ENCODE measurements at places on chromosomes 11 and 22. TPM values are rescaled to one million over a fixed set of nuclear protein-coding genes. Genes with fewer than 3 reads are reported as not detected.

DNA sequence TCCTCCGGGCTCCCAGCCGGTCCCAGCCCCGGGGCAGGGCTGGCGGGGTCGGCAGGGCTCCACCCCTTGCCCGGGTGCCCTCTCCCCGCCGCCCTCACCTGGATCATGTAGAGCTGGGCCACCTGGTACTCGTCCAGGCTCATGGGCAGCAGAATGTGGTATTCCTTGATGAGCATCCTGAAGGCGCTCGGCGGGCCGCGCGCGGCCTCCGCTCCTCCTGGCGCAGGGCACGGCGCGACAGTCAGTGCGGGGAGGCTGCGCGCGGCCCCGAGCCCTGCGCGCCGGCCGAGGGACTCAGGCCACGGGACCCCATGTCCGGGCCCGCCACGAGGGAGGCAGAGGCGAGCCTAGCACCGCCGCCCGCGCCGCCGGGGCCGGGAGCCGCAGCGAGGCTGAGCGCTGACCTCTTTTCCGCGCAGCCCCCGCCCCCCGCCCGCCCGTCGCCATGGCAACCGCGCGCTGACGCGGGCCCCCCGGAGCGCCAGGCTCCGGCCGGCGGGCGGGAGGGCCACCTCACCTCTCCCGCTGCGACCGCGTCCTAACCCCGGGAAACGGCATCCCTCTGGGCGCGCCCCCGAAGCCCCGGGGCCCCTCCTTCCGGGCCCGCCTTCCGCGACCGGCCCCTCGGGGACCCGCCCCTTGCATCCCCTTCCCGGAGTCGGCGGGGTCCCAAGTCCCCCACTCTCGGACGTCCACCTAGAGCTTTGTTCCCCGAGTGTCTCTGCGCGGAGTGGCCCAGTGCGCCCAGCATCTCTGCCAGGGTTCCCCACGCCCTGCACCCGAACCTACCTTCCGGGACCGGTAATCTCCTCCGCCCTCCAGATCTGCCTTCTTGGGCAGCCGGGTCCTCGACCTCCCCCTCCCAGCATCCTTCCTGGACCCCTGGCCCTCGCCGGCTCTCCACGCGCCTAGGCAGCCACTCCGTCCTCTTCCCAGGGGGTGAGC lies 886 bp downstream of the PITPNM1 start:
- peaks cover 8% of the 10 kb centered on the region for H3K36me3 ChIP-seq
- no peaks in the 10 kb centered on the region for H3K27me3 ChIP-seq
- peak overlapping the region; percentile 75 for H3K4me3 ChIP-seq
- DNase-seq: peak; percentile 83

DNA sequence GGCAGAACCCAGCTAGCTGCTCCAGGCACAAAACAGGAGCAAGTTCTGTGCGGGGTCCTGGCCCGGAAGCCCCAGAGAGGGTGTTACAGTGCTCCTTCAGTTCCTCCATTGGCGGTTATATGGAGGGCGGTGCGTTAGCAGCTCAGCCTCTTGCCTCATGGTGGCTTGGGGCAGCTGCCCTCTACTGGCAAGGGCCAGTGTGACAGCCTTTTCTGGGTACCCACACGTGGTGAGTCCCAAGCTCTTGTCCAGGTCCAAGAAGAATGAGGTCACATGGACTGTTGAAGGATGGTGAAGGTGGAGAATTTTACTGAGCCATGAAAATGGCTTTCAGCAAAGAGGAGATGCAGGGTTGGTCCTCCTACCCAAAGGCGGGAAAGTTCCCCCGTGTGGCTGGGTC lies 100.5 kb downstream of the WT1 start:
- DNase-seq: no peak
- no peak overlapping the region for H3K4me3 ChIP-seq
- no peaks in the 10 kb centered on the region for H3K4me1 ChIP-seq

GRCh38 chr22:19974935-19975706 lies 33.5 kb upstream of the TXNRD2 start:
- no peaks in the 10 kb centered on the region for H3K27me3 ChIP-seq
- peak; percentile 37 for DNase-seq
- H3K4me1 ChIP-seq: no peaks in the 10 kb centered on the region
- no peaks in the 10 kb centered on the region for H3K36me3 ChIP-seq
- H3K27ac ChIP-seq: no peak overlapping the region

DNA sequence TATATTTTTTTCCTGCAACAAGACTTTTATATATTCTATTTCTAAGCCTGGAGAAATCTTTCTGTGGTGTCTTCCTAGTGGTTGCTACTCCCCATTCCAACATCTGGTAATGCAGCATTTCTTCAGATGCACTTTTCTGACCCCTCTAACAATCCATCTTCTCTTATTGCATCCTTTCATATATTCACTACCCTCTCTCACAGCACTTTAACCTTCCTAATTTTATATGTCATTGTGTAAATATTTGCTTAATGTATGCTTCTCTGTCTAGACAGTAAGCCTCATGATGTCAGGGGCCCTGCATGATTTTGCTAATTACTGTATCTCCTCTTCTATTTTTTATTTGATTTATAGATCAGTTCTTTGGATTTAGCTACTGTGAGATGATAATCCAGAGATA lies 701.6 kb downstream of the KCNA4 start:
- H3K4me3 ChIP-seq: no peak overlapping the region
- no peaks in the 10 kb centered on the region for H3K27me3 ChIP-seq
- H3K27ac ChIP-seq: no peak overlapping the region

- no peak overlapping the region for H3K27ac ChIP-seq
- no peaks in the 10 kb centered on the region for H3K27me3 ChIP-seq
- no peaks in the 10 kb centered on the region for H3K36me3 ChIP-seq
- DNase-seq: no peak
- no peaks in the 10 kb centered on the region for H3K4me1 ChIP-seq
These were observed 409.6 kb downstream of the GUCY1A2 start for GRCh38 chr11:106608677-106609076.

DNA sequence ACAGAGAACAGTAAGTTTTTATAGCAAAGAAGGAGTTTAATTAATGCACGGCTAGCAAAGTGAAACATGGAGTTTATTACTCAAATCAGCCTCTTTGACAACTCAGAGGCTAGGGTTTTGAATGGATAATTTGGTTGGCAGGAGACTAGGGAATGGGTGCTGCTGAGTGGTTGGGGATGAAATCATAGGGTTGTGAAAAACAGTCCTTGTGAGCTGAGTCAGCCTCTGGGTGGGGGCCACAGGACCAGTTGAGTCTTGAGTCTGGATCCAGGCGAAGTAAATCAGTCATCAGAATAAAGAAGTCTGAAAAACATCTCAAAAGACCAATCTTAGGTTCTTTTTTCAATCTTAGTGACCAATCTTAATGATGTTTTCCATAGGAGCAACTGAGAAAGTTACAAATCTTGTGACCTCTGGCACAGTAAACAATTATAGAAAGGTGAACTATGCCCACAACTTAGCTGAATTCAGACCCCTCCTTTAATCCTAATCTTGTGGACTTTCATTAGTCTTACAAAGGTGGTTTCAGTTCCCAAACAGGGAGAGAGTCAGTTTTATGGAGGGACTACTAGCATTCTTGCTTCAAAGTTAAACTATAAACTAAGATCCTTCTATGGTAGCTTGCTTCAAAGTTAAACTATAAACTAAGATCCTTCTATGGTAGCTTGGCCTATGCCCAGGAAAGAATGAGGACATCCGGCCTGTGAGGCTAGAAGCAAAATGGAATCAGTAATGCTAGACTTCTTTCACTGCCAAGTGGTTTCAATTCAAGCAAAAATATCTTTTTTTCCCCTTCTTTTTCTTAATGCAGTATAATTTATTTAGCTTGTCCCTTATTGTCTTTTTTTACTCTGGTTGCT lies 84.5 kb downstream of the AASDHPPT start:
- DNase-seq: no peak
- H3K4me3 ChIP-seq: no peak overlapping the region
- no peaks in the 10 kb centered on the region for H3K4me1 ChIP-seq
- H3K36me3 ChIP-seq: no peaks in the 10 kb centered on the region
- peak overlapping the region; percentile 46 for H3K27ac ChIP-seq
- no peaks in the 10 kb centered on the region for H3K27me3 ChIP-seq

DNA sequence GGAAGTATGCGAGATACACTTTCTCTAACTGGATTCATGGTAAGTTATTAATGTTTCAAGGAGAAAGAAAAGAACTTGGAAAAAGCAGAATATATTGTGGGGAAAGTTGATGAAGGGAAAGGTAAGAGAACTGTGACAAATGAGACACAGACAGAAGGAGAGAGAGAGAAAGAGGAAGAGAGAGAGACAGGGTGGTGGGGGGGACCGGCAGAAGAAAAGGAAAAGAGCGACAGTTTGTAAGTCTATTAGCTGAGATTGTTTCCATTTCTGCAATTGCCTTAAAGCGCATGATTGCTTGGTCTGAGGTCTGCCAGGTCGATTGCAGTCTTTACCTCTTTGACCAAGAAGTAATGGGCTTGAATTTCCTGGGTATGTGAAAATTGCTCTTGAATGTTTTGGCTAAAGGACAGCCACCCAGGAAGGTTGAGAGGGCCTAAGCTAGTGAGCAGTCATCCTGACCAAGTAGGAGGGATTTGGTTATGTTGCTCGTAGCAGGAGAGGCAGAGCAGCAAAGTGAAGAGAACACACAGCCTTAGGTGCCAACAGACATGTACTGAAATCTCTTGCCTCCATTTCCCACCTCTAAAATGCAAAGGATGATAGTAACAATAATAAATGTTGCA lies 23.6 kb upstream of the TMA7B start:
- no peak overlapping the region for H3K27ac ChIP-seq
- no peaks in the 10 kb centered on the region for H3K27me3 ChIP-seq
- no peak overlapping the region for H3K4me3 ChIP-seq
- H3K4me1 ChIP-seq: no peaks in the 10 kb centered on the region

DNA sequence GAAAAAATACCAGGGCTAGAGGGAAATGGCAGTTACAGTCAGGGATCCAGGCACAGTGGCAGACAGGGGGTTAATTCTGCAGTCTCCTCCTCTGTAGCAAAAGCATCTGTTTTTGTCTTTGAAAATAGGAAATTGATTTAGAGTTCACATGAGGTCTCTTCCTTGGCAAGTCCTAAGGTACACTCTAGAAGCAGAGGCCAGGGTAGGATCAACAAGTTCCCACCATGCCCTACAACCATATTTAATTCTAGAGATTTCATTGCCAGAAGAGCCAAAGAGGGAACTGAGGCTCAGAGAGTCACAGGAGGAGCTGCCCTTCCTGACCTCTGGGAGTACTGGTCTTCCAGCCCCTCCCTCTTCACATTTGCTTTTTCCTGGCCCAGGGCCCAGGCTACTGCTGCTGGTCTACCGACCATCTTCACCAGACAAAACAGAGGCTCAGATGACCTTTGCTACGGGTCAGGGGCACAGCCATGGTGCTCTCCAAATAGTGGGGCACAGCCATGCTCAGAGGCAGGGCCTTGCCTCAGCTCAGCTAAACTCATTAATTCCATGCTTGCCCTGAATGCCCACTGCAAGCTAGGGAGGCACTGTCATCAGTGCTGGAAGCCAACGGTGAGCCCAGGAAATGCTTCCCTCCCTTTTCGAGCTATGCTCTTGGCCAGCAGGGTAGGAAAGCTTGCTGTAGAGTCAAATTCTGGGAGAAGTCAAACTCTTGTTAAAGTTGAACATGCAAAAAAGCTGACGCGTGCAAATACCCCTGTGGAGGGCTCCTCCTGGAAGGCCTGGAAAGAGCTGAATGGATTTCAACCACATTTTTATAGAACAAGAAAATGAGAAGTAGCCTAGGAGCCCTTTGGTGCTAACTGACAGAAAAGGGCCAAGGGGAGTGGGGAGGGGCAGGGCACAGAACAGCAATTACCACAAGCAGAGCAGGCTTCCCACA lies 11.7 kb upstream of the CHRM4 start:
- H3K27ac ChIP-seq: no peak overlapping the region
- H3K36me3 ChIP-seq: peaks cover 13% of the 10 kb centered on the region
- no peaks in the 10 kb centered on the region for H3K27me3 ChIP-seq
- no peaks in the 10 kb centered on the region for H3K4me1 ChIP-seq
- no peak overlapping the region for H3K4me3 ChIP-seq

- no peak overlapping the region for H3K4me3 ChIP-seq
- no peaks in the 10 kb centered on the region for H3K4me1 ChIP-seq
- H3K27ac ChIP-seq: no peak overlapping the region
- no peaks in the 10 kb centered on the region for H3K36me3 ChIP-seq
- H3K27me3 ChIP-seq: no peaks in the 10 kb centered on the region
These were observed 404.0 kb downstream of the GUCY1A2 start for GRCh38 chr11:106614262-106614661.

GRCh38 chr11:118142081-118142480 lies 10.5 kb downstream of the SCN4B start:
- no peaks in the 10 kb centered on the region for H3K4me1 ChIP-seq
- H3K4me3 ChIP-seq: no peak overlapping the region
- no peak for DNase-seq
- no peaks in the 10 kb centered on the region for H3K36me3 ChIP-seq

DNA sequence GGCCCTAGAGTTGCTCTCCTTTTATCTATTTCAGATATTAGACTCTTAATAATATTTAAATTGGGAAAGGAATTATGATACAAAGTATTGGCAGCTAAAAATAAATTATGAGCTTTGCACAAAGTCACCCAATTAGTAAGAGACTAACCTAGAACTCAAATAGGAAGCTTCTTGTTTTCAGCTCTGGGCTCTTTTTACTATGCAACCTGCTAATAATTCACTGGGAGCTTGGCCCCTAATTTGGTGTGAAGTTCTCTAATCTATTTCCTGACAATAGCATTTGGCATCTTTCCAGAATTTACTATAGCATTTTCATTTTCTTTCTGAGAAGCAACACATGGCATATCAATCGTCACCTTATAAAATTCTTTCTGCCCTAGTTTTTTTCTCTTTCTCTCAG lies 727.7 kb upstream of the ANO5 start:
- H3K27ac ChIP-seq: no peak overlapping the region
- no peak for DNase-seq
- H3K4me3 ChIP-seq: no peak overlapping the region
- no peaks in the 10 kb centered on the region for H3K36me3 ChIP-seq
- no peaks in the 10 kb centered on the region for H3K27me3 ChIP-seq
- H3K4me1 ChIP-seq: no peaks in the 10 kb centered on the region

DNA sequence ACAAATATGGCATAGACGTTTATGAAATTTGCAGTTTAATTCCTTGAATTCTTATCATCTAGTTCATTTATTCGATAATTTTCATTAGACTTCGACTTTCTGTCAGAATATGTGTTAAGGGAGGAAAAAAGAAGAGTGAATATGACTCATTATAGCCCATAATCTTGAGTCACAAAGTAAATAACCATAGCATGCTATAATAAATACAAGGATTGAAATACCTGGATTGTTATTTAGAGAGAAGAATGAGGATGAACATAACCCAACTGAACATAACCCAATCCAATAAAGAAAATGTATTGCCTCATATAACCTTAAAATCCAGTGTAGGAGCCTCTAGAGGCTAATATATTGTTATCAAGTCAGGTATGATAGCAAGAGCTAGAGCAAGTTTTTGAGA lies 1858.3 kb upstream of the RAG2 start:
- DNase-seq: no peak
- H3K36me3 ChIP-seq: no peaks in the 10 kb centered on the region
- no peak overlapping the region for H3K4me3 ChIP-seq
- H3K27me3 ChIP-seq: no peaks in the 10 kb centered on the region

GRCh38 chr22:42066126-42066761 lies 4.4 kb downstream of the NAGA start:
- H3K4me3 ChIP-seq: no peak overlapping the region
- no peak for DNase-seq
- no peak overlapping the region for H3K27ac ChIP-seq
- H3K27me3 ChIP-seq: no peaks in the 10 kb centered on the region
- no peaks in the 10 kb centered on the region for H3K36me3 ChIP-seq

GRCh38 chr11:122268601-122269130 lies 152.7 kb upstream of the BLID start:
- H3K36me3 ChIP-seq: no peaks in the 10 kb centered on the region
- H3K4me1 ChIP-seq: no peaks in the 10 kb centered on the region
- no peak overlapping the region for H3K27ac ChIP-seq

SLC36A4 gene
- total RNA-seq: 19.4 TPM

UBE4A gene
- total RNA-seq: 39.2 TPM

LRRC10B gene
- total RNA-seq: 2.9 TPM

MMP1 gene
- 0.82 TPM for total RNA-seq

SCGB1D2 gene
- 0.60 TPM for total RNA-seq

POU2AF2 gene
- not detected for total RNA-seq

RGL4 gene
- total RNA-seq: 0.60 TPM

PARVA gene
- total RNA-seq: 80.3 TPM

PANX2 gene
- total RNA-seq: 1.0 TPM
